Tibial nerve (tissue), 4 donors: ENCODE measurements at places on chromosomes 12 and 14. TPM values are rescaled to one million over a fixed set of nuclear protein-coding genes. Genes with fewer than 3 reads are reported as not detected.

Gene VASH1
- total RNA-seq = 24.7 TPM

Gene DDN
- total RNA-seq = not detected

Gene FUT8
- 69.6 TPM for total RNA-seq

Gene TSPAN19
- not detected for total RNA-seq

Gene C12orf60
- total RNA-seq = 0.87 TPM

Gene JDP2
- total RNA-seq = 82.3 TPM

Gene TTC9
- 6.9 TPM for total RNA-seq

Gene DBX2
- total RNA-seq = not detected

Gene MLEC
- 62.1 TPM for total RNA-seq

Gene ABCB9
- total RNA-seq = 4.2 TPM

Gene PLEK2
- total RNA-seq = 1.2 TPM

Gene PLD4
- total RNA-seq = not detected

Gene NTN4
- total RNA-seq = 50.6 TPM

Gene RIMBP2
- total RNA-seq = 1.4 TPM

Gene VRTN
- total RNA-seq = not detected

Gene BDKRB1
- total RNA-seq = not detected

Gene HOXC10
- 1.7 TPM for total RNA-seq

Gene TPCN1
- total RNA-seq = 66.4 TPM

Gene NOXRED1
- 9.0 TPM for total RNA-seq
